NCI-H1417 treated with DMSO at 0.1 percent for 48 hours (cell line): ENCODE measurements at places on chromosomes 16 and 17.

- no peak for DNase-seq
Measured at GRCh38 chr16:84059111-84059510, 16.5 kb upstream of the SLC38A8 start.

DNA sequence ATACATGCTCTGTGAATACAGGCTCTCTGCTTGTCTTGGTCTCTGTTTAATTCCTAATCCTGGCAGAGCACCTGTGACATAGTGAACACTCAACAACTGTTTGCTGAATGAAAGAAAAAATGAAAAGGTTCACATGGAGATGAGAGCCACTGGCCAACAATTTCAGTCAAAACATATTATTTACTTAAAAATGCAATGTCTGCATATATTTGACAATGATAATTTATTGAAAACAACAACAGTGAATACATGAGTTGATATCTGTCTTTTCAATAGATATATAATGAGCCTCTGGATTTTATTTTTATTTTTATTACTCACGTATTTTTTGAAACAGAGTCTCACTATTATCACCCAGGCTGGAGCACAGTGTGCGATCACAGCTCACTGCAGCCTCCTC, 136.6 kb downstream of the CDH13 start:
- DNase-seq, result no peak

GRCh38 chr17:72915625-72916081, 176.8 kb downstream of the SLC39A11 start:
- DNase-seq, result no peak

DNA sequence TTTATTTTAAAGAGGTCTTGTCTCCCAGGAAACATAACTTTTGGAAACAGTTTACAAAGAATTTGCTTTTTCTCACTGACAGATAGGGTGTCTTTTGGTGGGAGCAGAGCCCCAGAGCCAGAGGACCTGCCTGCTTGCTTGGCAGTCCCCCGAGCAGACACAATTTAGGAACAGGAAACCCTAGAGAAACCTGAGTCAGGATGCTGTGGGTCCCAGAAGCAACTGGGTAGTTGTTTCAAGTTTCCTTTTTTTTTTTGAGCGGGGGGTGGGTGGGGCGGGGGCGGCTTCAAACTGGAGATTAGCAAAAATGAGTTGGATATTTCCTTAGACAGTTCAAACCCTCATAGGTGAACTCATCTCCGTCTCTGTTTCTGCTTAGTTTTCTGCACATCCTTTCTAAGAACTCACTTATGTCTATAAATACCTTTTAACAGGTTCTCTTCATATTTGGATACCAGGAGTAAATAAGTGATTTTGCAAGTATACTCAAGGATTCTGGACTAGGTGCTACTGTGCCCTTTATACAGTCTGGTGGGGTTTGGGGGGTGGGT, 135.1 kb downstream of the PRKCA start:
- DNase-seq, result no peak
